Cerebellar nuclear complex (tissue), 1 donor: ENCODE measurements at places on chromosomes 7 and 10.

DNA sequence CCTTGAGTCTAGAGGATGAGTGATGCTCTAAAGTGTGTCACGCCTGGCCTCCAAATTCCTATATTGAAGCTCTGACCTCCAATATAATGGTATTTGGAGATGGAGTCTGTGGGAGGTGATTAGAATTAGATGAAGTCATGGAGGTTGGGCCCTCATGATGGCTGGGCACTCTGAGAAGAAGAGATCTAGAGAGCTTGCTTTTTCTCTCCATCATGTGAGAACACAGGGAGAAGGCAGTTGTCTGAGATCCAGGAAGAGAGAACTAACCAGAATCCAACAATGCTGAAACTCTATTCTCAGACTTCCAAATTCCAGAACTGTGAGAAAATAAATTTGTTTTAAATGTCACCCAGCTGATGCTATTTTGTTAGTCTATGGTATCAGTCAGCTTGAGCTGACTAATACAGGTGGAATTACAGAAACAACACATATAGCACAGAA, 15.1 kb downstream of the RNF216 start:
- no peak for DNase-seq

GRCh38 chr10:132710746-132711612, 75.0 kb downstream of the NKX6-2 start:
- DNase-seq: no peak

DNA sequence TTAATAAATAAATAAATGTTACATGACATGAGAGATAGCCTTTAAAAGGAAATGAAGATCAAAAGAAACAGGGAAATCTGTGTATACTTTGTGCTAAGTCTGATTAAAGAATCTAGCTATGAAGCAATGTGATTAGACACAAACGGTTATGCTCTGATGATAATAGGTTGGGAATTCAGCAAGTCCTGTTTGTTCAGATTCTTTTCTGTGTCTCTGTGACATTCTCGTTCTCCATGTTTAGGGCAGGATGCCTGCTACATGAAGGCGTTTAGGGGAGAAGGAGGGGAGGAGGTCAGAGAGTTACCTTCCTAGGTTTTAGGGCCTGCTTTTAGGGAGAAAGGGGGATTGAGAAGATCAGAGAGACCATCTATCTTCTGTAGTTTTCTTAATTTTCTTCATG, 555.3 kb downstream of the DNAJB9 start:
- no peak for DNase-seq

DNA sequence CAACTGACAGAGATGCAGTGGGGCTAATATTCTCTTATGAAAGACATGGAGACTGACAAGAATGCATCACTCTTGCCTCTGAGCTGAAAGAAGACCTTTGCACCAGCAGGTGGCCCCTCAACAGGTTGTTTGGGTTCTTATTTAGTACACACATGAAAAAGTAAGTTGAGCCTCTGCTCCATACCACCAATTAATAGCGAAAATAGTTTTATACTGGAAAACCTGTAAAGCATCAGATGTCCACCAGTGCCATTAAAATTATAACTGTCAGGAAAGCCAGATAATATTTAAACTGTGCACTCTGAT, 26.3 kb upstream of the FAM13C start:
- no peak for DNase-seq

DNA sequence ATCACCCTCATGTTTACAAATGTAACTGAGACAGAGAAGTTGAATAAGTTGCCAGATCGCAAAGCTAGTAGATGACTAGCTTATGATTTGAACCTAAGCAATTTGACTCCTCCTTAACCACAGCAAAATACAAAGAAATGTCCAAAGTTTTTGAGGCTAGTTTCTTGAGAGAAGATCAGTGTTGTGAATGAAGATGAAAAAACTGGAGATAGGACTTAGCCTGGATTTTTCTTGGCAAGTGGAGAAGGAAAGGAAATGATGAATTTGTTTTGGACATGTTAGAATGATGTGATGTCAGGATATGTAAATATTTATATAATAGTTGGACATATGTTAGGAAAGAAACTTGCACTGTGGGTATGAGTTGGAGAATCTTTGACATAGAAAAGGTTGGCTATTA, 149.8 kb downstream of the LSMEM1 start:
- DNase-seq: no peak

GRCh38 chr10:90126256-90126595, 424.8 kb downstream of the KIF20B start:
- no peak for DNase-seq

DNA sequence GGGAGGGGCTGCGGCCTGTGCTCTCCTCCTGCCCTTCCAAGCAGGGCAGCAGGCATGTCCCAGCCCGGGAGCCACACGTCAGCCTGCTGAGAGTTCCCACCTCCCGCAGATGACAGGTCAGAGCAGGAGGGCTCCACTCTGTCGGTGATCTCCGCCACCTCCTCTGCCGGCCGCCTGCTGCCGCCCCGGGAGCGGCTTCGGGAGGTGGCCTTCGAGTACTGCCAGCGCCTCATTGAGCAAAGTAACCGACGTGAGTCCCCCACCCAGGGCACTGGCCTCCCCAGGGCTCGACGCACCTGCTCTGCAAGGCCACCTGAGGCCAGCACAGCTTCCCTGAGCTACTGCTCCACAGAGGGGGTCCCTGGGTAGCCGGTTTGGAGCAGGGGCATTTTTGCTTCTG, 9.4 kb downstream of the AP5Z1 start:
- no peak for DNase-seq

- no peak for DNase-seq
Measured at GRCh38 chr10:21929070-21929469, 74.5 kb downstream of the DNAJC1 start.
